NCI-H1105 treated with DMSO at 0.1 percent for 48 hours (cell line): ENCODE measurements at places on chromosomes 16 and 17.

- no peak for DNase-seq
Observed at GRCh38 chr17:67649891-67650290, 67.8 kb upstream of the NOL11 start.

DNA sequence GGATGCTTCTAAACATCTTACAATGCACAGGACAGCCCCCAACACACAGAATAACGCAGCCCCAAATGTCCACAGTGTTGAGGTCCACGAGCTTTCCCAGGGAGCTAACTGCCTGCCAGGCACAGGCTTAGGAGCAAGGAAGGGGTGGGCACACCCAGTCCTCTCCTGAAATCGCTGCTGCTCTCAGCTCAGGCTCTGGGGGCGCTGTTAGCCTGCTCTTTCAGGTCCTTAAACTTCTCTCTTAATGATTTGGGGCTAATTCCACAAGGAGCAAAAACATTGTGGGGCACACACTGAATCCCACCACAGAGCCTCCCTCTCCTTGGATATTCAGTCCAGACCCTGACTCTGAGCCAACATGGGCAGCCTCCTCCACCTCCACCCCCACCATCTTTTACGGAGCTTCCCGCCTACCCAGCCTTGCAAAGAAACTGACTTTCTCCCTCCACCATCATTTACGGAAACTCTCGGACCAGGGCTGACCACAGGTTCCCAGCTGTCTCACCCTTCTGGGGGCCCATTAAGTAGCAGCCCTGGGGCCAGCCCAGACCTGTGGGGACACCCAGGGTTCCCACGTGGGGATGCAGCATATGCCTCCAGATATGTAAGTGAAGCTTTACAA, 1.1 kb downstream of the CD300H start:
- no peak for DNase-seq

DNA sequence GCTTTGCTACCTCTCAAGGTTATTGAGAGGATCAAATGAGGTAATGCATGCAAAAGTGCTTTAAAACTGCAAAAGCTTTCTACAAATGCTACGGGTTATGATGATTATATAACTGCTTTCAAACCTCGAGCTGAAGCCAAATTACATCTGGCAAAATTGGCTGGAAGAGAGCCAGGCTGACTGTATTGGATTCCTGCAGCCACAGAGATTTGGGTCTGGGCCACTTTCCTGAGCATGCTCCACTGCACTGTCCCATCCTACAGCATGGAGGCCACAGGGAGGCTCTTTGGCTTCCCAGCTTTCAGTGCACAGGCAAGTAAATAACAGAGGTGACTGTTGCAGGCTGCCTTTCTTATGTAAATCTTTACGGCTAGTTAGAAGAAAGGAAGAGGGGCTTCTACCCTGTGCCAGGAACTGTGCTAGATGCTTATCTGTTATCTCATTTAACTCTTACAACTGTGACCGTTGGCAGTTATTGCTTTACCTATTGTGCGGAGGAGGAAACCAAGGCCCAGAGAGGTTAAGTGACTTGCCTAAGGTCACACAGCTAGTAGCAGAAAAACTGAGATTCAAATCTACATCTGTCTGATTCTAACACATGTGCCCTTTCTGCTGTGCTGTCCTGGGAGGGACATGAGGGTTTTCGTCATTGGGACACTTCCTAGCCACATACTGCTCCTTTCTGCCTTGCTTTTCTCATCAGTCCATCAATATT, 121.8 kb downstream of the SPACA3 start:
- DNase-seq: no peak

- DNase-seq: no peak
Observed at GRCh38 chr16:49058382-49058781, 223.3 kb downstream of the CBLN1 start.

DNA sequence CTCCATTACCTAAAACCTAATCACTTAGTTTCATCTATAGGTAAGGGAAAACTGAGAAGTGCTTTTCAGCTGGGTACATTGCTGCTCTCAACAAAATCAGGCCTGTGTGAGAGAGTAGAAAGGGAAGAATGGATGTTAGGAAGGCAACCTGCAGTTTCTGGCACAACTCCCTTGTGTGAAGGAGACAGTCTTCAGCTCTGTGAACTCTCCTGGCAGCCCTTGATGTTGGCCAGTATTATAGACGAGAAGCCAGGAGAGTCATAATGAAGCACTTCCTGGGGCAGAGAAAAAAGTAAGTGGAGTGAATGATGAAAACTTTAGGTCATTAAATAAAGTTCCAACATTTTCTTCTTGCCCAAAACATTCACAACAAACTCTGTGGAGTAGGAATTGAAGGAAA, 260.1 kb downstream of the IRX3 start:
- no peak for DNase-seq

DNA sequence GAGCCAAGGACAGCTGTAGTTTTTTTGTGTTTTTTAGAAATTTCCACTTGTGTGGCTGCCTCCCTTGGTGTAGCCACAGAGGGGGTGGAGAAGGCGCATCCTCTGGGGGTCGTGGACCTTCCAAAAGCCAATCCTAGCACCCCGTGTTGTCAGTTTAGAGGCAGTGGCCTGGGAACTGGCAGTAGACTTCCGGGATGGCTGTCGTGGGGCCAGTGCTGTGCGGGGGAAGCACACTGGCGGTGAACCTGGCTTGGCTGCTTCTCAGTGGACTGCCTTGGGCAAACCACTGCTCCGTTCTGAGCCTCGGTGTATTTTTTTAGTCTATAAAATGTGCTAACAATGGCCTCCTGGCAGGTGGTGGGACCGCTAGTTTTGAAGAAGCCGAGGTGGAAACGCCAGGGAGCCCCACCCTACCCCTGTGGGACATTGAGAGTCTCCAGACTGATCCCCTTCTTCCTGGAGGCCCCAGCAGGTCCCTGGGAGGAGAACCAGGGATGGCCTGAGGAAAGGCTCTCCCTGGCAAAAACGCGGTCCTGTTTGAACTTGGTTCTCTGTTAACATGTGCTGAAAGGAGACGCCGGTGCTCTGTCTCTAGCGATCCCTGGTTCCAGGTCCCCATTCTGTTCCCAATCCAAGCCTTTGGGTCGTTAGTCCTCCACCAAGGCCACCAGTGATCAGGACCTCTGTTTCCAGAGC, 125.7 kb downstream of the CMIP start:
- DNase-seq: no peak

- DNase-seq: no peak
Observed at GRCh38 chr17:31736855-31737625, 122.0 kb downstream of the COPRS start.

- DNase-seq: no peak
Observed at GRCh38 chr16:26787924-26788323, 278.8 kb upstream of the C16orf82 start.

DNA sequence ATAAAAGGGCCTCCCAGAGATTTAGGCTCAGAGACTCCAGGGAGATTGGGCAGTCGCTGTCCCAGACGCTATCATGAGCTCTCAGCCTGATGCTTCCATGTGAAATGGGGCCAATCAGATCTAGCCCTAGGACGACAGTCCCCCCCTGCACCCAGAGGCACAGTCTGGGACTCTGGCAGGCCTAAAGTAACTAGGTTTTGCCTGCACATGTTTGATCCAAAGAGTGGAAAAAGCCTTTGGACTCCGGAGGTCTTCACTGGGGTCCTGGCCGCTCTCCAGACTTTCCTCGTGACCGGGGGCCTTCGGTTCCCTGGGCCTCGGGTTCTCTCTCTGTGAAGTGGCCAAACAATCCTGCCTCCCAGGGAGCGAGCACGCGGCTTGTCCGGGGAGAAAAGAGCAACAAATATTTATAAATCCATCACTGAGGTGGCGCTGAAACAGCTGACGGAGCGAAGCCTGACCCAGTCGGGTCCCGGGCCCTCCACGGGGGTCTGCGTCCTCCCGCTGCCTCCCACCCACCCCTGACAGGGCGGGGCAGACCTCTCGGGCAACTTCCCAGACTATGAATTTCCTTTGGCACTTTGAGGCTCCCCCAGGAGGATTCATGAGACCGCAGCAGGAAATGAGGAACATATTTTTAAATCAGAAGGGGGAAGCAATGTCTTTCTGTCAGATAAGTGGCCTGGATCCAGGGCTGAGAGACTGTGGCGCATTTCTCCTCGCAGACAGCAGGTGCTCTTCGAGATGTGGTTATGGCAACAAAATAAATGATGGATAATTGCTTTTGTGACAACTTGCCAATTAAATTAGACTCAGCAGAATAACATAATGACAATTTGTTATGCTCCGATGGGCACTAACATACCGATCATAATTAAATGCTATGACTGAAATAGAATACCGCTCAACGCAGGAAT, 38.9 kb downstream of the MRPS23 start:
- peak; percentile 98 for DNase-seq

- DNase-seq: no peak
Observed at GRCh38 chr16:85902366-85903155, 3.6 kb downstream of the IRF8 start.

- no peak for DNase-seq
Observed at GRCh38 chr17:38844261-38844757, 9.2 kb downstream of the RPL23 start.

- peak; percentile 82 for DNase-seq
Observed at GRCh38 chr17:39225959-39226683, 376 bp upstream of the STAC2 start.

DNA sequence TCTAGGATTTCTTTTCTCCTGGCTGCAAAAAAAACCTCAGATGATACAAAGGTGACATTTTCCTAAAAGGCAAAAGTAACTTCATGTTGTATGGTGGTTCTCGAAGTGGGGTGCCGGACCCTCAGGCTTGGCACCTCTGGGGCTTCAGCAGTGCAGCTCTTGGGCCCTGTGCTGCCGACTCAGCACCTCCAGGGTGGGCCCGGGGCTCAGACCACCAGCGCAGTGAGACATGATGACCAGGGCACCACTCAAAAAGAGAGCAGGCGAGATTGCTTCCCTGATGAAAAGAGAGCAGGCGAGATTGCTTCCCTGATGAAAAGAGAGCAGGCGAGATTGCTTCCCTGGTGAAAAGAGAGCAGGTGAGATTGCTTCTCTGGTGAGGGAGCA, 98.7 kb upstream of the ZNF750 start:
- DNase-seq: no peak

- DNase-seq: peak; percentile 90
Observed at GRCh38 chr17:66373944-66374817, 71.8 kb downstream of the PRKCA start.

GRCh38 chr16:78353640-78354275, 254.3 kb downstream of the WWOX start:
- DNase-seq: peak; percentile 68

GRCh38 chr17:14417336-14417735, 116.5 kb downstream of the HS3ST3B1 start:
- DNase-seq: no peak

GRCh38 chr16:5837007-5837670, 739.5 kb upstream of the EEF2KMT start:
- no peak for DNase-seq

DNA sequence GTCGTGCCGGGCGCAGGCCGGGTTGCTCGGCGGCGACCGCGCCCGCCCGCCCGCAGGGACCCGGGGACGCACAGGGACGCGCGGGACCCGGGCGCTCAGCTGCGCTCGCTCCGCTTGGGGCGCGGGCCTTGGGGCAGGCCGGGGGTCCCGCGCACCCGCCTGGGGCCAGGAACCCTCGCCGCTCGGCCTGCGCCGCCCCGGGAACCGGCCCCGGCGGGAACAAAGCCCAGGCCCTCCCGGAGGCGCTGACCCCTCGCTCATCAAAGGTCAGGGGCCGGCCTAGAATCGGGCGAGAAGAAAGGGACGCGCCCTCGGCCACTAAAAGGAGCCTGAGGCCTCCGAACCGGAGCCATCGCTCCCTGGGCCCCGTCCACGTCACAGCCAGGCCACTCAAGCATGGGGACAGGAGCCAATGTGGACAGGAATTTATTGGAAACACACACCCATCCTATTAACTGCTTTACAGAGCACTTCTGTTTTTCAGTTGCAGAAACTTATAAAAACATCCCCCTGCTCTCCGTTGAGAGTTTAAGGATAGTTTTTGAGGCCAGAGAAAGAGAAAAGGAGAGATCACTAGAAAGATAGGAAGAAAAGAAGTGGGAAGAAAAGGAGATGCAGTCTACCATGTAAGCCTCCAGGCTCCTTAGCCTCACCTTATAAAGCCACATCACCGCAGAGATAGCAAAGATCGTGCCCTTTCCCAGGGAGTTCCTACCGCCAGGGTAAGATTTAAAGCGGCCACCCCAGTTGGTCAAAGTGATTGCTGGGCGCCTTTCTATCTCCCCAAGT, 558 bp upstream of the ZFHX3 start:
- no peak for DNase-seq

DNA sequence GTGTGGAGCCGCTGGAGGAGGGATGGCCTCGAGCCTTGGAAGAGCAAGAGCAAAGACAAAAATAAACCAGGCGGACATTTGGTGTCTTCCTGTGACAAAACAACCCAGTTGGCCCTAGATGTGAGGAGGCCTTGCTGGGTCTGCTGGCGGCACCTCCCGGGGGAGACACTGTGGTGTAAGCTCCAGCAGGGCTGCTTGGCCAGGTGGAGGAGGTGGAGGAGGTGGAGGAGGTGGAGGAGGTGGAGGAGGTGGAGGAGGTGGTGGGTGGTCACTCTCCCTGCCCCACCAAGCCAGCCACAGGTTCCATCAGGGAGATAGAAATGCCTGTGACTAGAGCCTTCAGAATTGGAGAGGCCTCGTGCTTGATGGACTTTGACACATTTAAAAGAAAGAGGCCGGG, 32.1 kb downstream of the DBNDD1 start:
- DNase-seq: no peak

DNA sequence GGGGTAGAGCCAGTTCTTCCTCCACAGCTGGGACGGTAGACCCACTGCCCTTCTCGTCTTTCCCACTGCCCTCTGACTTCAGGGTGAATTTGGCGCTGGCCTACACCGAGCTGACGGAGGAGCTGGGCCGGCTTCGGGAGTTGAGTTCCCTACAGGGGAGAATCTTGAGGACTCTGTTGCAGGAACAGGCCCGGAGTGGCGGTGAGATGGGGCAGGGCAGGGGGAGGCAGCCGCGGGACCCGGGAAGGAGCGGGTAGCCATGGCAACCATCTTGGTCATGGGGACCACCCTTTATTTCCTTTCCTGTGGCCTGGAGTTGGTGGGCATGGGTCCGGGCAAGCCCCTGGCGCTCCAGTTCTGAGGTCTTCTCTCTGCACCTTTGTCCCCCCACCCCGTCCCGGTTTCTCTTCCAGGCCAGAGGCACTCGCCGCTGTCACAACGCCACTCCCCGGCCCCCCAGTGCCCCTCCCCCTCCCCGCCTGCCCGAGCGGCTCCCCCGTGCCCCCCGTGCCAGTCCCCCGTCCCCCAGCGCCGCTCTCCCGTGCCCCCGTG, 14.4 kb downstream of the TBKBP1 start:
- no peak for DNase-seq

GRCh38 chr17:75695141-75695829, 26.0 kb upstream of the ITGB4 start:
- DNase-seq: no peak

DNA sequence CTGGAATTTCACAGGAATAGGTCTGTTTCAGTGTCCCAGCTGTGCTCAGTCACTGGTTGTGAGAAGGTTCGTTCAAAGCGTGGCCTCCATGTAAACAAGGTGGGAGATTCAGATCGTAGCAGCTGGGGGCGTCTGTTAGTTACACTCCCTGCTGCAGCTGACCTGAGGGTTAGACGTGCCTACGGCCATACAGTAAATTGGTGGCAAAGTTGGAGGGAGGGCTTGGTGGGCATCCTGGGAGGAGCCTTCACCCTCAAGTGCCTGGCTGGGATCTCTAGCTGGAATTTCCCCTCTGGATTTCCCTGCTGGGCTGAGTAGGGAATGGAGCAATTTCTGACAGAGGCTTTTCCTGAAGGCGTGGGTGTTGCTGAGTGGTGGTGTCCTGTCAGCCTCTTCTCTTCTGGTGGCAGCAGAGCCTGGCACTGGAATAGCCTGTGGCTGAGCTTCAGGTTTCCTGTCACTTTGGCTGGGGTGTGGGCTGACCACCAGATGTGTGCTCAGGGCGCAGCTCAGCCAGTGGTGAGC, 6.4 kb downstream of the FCSK start:
- DNase-seq: no peak
